Right lung (tissue), 10 donors: ENCODE measurements at places on chromosomes 2 and 18. TPM values are rescaled to one million over a fixed set of nuclear protein-coding genes. Genes with fewer than 3 reads are reported as not detected.

- DNase-seq = no peak
Measured at GRCh38 chr2:127182626-127183458, 37.3 kb downstream of the CYP27C1 start.

- DNase-seq = no peak
Measured at GRCh38 chr2:177001334-177001733, 211.3 kb upstream of the HNRNPA3 start.

DNA sequence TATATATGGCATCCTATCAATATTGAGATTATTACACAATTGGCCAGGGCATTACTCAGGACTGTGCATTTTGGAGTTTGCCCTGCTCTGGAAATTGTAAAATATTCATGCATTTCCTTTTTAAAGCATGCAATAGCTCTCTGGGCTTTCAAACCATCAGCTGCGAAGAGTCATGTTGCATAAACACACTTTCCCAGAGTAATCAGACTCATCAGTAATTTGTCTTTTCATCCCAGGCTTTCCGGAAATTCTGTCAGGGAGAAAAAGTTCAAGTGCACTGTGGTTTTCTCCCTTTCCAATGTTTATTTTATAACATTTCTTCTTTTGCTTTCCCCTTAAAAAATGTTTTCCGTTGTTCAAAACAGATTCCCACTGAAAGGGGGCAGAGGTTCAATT, 38.9 kb upstream of the FHL2 start:
- no peak for DNase-seq

- DNase-seq = no peak
Measured at GRCh38 chr2:197985029-197985638, 180.7 kb downstream of the PLCL1 start.

GRCh38 chr2:128868686-128869551, 550.3 kb upstream of the HS6ST1 start:
- DNase-seq = no peak

- no peak for DNase-seq
Measured at GRCh38 chr2:163515836-163516235, 220.0 kb downstream of the FIGN start.

DNA sequence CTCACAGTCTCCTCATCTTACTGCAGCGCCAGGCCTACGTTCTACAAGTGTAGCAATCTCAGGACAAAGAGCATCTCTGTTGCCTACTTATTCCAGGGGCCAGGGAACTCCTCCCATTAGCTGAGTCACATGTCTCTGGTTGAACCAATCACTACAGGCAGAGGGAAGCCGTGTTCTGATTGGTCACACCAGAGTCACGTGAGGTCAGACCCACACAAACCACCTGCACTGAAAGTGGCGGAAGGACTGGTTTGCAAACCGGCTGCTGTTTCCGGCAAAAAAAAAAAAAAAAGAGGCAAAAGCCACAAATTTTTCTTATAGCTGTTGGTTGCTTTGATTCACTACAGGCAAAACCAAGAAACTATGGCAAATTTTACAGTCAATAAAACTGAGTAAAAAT, 21.9 kb upstream of the USP14 start:
- DNase-seq = no peak

GRCh38 chr2:73292906-73293533, 328 bp downstream of the EGR4 start:
- no peak for DNase-seq

DNA sequence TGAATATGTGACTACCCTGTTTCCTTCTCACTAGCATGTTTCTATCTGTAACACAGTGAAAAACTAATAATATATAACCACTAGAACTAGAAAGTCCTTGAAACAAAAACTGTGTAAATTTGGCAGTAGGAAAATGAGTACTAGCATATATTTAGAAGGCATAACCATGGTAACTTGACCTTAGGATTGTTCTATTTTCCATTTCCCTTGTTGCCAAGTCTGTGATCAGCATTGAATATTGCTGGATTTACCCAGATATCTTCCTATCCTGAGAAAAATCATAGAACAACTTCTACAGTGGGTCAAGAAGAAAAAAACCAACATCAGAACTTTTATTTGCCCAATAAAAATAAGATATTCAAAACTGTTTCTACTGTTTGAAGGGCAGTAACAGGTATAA, 563.9 kb upstream of the NRXN1 start:
- no peak for DNase-seq

GRCh38 chr18:79402977-79403722, 7.4 kb downstream of the NFATC1 start:
- DNase-seq = no peak

GRCh38 chr2:60560734-60561644, 7.5 kb upstream of the BCL11A start:
- no peak for DNase-seq

- no peak for DNase-seq
Measured at GRCh38 chr2:85323351-85323987, 4.3 kb downstream of the TGOLN2 start.

- no peak for DNase-seq
Measured at GRCh38 chr2:216289470-216289869, 82.8 kb downstream of the MARCHF4 start.

AGXT gene
- 0.12 TPM for polyA plus RNA-seq

SNTG2 gene
- 0.51 TPM for polyA plus RNA-seq

DNA sequence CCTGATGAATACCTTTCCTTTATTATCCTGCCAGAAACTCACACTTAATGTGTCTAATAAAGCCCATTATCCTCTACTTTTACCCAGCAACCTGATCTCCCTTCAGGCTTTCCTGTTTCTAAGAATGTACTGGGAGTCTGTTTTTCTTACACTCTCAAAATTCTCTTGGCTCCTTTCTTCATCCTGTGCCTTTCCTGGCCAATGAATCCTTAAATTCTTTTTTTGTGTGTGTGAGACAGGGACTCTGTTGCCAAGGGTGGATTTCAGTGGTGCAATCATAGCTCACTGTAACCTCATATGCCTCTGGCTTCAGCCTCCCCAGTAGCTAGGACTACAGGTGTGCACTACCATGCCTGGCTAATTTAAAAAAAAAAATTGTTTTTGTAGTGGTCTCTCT, 72.7 kb downstream of the MAP2 start:
- no peak for DNase-seq

GRCh38 chr2:12050396-12050795, 304.0 kb downstream of the LPIN1 start:
- DNase-seq = no peak

DNA sequence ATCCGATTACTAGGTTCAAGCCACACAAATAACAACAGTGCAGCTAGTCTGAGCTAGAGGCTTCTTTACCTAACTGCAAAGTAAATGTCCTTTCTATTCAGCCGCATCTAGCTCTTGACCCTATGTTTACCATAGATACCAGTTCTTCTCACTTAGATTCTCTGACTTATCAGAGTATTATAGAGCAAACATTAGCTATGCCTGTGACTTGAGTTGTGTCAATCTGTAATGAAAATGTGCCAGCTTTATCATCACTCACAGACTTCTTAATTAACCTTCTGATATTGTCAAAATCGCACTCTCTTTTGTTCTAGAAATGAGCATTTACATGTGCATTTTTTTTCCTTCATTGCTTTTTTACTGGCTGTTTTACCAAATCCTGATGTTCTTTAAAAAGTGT, 79.9 kb downstream of the BCL11A start:
- DNase-seq = no peak

DNA sequence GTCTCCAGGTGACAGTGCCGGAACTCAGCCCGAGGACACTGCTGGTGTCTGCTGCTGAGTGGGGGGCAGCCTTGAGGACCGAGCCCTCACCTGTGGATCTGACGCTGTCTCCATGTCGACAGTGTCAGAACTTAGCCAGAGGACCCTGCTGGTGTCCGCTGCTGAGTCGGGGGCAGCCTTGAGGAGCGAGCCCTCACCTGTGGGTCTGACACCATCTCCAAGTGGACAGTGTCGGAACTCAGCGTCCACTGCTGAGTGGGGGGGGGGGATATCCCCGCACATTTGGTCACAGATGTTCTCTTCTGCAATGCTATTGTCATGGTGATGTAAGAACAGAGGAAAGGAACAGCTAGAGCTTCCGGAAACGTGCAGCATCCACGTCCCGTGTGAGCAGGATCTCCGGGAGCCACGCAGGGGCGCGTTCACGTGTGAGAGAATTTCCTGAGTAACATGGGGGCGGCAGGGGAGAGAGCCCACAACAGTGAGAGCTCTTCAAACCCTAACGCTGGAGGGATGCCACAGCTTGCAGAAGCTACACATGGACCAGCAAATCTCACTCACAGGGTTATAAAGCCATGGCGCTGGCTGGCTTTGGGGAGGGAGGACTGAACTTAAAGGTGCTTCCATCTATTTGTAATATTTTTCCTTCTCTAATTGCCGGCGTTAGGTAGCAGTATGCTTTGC, 250.7 kb upstream of the SALL3 start:
- DNase-seq = no peak

GRCh38 chr2:26532301-26533250, 54.7 kb upstream of the OTOF start:
- no peak for DNase-seq

- no peak for DNase-seq
Measured at GRCh38 chr18:45761512-45762114, 37.6 kb downstream of the SLC14A1 start.

GRCh38 chr2:25410370-25410769, 68.6 kb upstream of the DNMT3A start:
- DNase-seq = no peak

DNA sequence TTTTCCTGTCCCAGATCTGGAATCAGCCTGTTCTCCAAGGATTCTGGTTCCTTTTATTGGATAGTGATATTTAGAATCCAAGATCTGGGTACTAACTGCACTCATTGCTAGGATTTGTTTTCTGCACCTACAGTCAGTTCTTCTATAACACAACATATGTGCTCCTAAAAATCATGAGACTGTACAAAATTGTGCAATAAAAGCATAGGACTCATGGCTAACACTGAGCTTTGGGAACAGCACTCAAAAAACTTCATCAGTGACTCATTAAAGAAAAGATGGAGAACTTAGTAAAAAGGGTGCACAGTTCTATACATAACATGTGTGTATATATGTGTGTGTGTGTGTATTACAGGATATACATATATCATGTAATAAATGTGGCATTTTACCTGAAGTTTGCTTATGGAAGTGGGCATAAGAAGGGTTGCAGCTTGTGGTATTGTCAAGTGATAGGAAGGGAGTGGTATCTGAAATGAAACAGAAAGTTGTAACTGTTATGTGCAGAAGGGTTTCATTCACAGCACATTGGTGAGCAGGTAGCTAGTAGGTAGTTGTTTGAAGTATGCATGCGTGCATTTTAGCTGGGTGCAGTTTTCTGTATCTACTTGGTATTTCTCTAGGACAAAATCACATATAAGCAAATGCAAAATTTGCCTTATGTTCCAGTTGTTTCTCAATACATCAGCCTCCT, 5.9 kb upstream of the SCYGR2 start:
- DNase-seq = no peak

DNA sequence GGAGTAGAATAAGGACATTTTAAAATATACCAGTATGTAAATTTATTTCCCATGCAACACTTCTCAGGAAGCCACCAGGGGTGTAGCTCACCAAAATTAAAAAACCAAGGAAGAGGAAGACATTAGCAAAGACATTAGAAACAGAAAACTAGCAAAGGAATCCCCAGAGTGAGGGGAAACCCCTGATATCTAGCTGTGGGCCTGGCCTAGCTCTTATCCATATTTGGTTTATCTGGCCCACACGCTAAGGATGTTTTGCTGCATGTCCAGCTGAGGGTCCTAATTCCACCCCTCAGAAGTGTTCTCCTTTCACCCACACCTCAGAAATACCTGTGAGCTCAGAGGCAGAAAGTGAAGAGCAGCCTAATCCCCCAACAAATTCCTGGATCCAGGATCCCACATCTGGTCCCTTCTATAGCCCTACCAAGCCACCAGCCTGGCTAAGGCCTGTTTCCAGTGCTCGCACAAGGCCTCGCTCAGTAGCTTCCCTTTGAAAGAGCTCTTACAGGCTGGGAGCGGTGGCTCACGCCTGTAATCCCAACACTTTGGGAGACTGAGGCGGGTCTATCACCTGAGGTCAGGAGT, 17.4 kb downstream of the OSBPL1A start:
- no peak for DNase-seq

DNA sequence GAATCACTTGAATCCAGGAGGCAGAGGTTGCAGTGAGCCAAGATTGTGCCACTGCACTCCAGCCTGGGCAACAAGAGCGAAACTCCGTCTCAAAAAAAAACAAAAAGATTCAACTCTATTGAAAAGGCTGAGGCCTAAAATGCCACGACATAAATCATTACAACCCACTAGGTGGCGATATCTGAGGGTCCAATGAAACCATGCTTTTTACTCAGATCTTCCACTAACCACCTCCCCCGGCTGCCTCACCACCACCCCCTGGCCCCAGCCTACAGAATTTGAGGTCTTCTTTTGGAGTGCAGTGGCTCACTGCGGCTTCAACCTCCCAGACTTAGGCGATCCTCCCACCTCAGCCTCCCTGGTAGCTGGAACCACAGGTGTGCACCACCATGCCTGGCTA, 57.5 kb downstream of the AP1S3 start:
- no peak for DNase-seq

- peak; percentile 23 for DNase-seq
Measured at GRCh38 chr18:61531182-61531581, 198.0 kb downstream of the CDH20 start.

GRCh38 chr2:124961132-124961531, 936.0 kb downstream of the CNTNAP5 start:
- DNase-seq = no peak

- DNase-seq = no peak
Measured at GRCh38 chr2:68429311-68429826, 37.7 kb downstream of the FBXO48 start.

FLACC1 gene
- 6.2 TPM for polyA plus RNA-seq

KCNK3 gene
- polyA plus RNA-seq = 19.9 TPM

DNA sequence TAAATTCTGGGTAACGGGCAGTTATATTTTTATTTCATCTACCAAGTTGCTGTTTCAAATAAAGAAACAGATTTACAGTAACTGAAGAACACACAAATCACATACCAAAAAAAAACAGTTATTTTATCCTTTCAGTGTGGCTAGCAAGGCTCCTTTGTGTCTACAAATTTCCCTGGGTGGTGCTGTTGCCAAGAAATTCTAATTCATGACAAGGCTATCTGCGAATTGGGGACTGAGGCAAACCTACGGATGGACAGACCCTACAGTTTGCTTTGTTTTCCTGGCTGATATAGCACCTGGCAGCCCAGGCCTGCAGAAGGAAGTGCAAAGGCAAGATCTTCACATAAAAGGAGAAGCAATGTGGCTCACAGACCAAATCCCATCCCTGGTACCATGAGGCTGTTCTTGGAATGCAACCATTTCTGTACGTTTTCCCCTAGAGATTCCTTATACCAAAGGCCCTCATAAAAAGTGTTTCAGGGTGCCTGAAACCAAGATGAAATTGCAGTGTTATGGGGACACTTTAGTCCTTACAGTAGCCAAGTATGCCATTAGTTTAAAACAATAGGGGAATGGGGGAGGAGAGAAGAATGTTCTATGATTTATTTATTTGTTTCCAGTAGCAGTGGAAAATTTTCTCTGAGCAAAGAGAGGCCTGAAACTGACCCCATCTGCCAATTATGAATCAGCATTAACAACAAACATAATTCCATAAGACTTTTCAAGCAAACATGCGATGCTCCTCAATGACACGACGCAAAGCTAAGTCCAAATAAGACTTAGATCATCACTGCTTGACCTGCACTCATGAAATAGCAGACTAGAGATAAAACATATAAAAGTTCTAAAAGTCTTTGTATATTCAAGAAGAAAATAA, 4.3 kb downstream of the KLF7 start:
- DNase-seq = no peak

DNA sequence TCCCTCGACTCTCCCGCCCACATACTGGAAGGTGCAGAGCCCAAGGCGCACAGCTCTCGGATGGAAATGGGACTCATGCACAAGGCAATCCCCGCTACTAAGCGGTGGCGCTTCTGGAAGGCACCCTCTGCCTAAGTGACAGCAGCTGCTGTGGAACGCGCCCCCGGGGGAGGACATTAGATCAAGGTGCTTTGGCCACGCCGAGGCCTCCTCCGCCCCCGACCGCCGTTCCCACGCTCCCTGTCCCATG, 202 bp downstream of the MCEE start:
- no peak for DNase-seq
